ENCODE measurements at places on chromosomes 6 and 20.

DNA sequence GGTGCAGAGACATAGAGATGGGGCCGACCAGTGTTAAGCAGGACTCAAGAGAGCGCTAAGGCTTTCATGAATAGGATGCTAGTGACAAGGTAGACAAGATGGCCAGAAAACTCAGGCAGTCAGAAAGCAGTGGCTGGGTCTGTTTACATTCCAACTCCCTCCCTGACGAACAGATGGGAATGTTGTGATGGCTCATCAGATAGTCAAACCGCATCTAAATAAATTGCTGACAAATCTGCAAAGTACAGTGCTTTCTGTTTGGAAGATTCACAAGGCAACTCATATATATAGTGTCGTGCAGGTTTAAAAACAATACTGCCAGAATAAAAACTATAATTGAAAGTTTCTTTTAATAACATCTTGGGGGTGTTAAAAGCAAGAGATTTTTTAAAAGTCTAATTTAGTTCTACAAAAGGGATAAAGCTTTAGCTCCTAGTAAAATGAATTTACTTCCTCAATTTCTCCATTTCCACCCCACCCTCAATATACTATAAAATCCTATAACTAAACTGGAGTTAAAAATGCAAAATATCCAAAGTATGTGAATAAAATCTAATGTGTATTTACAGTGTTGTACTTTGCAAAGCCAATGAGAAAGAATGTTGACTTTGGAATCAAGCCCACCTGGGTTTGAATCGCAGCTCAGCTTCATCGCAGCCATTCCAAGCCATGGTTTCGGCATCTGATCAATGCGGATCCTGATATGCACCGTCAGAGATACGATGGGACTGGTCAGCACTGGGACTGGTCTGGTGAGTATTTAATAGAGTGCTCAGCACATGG is 247.3 kb upstream of the PDE10A start:
- DNase-seq, result no peak

GRCh38 chr20:35232575-35232974 is 6.1 kb downstream of the MMP24 start:
- no peak for DNase-seq

DNA sequence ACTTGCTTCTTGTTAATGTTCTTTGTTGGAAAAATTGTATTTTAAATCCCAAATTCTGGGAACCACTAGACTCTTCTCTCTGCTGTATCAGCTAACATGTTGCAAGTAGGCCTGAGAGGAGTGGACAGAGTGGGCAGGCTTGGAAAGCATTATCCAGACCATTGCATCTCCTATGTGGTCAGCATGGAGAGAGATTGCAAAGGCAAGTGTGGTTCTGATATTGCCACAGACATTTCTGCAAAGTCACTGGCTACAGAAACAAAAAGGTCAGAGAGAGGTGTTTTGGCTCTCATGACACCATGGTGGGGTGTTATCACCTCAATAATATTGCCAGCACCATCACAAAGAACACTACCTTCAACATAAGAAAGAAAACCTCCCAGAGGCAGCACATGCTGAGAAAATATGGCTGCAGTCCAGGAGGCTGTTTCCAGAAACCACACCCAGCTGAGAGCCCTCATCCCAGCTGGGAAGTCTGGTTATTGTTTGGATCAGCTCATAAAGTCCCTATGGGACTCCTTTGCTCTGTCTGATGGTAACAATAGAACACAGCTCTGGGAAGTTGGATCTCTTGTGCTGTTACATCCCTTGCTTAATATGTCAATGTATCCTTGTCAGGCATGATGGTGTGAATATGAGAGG is 78.2 kb upstream of the TBX18 start:
- no peak for DNase-seq

DNA sequence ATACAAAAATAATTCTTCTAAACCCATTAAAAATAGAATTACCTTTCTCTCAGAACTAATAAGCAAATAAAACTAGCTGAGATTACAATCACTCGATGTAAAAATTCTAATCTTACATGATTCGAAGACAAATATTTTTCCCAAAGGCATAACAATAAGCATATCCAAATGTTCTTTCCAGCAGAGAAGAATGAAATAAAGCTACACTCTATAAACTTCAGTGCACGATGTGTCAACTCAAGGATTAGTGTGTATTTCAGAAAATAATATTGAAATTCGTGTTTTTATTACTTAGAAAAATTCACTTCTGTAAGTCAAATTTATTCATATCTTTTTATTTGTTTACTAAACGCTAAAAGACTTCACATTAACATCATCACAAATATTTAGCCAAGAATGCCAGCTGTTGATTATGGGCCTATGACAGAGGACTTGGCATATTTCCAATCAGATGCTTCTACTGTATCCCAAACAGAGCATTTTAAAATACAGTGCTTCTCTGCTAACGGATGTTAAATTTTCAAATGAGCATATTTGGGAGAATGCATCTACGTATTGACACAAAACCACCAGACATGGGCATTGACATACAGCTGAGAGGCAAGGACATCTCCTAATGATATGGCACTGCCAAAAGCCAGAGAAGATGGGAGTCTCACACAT is 54.7 kb upstream of the PDE7B start:
- DNase-seq, result no peak

All from GM13976 (cell line).